ENCODE measurements at places on chromosomes 4 and X.

GRCh38 chrX:118807151-118808017 lies 16.2 kb upstream of the ZCCHC12 start:
- DNase-seq = no peak

DNA sequence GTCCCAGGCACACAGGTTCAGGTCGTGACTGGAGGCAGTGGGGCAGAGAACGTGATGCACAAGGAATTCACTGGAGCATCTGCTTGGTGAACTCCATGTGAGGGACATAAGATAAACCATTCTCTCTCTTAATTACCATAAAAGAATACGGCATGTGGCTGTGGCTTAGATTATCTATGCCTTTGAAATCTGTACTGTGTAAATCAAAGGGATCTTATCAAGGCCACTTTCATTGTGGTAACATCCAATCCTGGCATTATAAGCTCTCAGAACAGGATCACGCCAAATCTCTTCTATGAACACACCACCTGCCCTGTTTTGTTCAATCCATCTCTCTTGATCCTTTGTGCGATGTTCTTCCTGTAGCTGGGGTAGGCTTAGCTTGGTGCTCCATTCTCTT lies 192.3 kb downstream of the SPATA18 start:
- DNase-seq = no peak

- no peak for DNase-seq
These were observed 80.7 kb upstream of the EOLA2 start for GRCh38 chrX:150018931-150019361.

DNA sequence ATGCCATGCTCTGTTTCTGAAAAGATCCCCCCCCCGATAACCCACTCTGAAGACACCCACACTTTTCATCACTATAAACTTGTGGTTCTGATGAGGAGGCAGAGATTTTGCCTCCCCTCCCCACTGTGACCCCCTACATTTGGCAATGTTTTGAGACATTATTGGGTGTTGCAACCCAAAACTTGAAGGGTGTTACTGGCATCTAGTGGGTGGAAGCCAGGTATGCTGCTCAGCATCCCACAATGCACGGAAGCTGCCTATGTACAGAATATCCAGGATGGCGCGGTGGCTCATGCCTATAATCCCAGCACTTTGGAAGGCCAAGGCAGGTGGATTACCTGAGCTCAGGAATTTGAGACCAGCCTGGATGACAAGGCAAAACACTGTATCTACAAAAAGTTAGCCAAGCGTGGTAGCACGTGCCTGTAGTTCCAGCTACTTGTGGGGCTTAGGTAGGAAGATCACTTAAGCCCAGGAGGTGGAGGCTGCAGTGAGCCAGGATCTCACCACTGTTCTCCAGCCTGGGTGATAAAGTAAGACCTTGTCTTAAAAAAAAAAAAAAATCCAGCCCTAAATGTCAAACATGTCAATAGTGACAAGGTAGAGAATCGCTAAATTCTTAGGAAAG lies 87.3 kb downstream of the SCD5 start:
- DNase-seq = no peak

GRCh38 chr4:141905751-141906150 lies 269.4 kb downstream of the IL15 start:
- DNase-seq = no peak

All from cerebellar nuclear complex (tissue), 1 donor.